ENCODE measurements at places on chromosomes 5 and 9.

DNA sequence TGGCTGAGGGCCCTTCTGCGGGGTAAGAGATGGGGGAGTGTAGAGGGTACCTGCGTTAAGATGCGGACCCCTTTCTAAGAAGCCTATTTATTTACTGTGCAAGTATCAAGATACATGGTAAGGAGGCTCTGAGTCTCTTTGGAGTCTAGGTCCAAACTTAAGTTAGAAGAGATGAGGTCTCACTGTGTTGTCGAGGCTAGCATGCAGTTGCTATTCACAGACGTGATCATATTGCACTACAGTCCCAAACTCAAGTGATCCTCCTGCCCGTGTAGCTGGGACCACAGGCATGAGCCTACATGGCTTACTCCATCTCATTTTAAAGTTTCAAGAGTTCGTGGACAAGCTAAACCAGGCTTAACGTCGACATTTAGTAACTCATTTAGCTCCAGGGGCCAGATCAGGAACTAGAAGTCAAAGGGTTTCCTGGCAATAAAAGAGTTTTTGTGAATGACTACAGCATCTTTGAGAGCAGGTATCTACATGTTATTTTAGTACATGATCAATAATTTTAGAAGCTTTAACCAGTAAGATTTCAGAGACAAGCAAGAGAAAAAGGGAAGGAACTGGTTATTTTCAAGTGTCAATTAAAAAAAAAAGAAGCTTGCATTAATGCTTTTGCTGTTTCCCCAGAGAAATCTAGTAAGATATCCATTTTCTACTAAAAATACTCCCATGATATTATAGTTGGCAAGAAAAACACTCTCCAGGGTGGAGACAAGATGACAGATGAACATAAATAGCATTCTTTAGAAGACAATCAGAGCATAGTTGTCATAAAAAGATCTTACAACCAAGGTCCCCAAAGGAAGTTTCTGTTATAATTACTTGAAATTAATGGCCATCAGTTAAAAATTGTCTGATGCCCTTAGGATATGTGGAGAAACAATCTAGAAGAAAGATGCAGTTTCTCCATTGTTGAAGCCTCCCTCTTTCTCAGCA, 141.3 kb downstream of the SCAMP1 start:
- no peak for DNase-seq

DNA sequence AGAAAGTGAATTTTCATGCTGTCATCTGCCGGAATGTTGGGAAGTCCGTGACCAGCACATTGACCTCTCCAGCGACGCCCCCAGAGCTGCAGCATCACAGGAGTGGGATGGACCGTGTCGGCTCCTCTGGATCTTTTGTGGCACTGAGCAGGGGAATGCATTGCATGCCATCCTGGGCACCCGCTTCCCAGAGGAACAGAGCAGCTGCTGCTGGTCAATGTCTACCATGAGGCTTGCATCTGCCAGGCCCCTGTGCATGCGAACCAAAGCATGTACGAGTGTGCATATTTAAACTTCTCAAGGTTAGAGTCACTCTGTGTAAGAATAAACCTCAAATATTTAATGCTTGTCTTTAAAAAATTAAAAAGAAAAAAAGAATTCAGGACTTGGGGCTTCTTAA, 414.8 kb downstream of the GADD45G start:
- no peak for DNase-seq

- no peak for DNase-seq
Observed at GRCh38 chr5:56166671-56167385, 66.3 kb downstream of the ANKRD55 start.

DNA sequence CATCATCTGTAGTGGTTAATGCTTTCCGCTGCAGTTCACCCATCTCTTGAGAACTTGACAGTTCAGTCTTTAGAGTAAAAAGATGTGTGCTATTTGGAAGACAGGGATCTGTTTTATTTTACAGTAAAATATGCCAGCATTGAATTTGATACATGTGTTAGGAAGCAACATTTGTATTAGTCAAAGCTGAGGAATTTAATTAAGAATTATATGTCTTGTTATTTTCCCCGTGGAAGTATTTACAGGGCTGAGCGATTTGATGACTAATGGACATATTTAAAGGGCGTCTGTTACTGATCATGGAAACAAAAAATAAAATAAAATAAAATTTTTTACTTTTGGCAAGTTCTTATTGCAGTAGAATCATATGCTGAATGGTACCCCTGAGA, 101.3 kb downstream of the PAM start:
- DNase-seq, result no peak

DNA sequence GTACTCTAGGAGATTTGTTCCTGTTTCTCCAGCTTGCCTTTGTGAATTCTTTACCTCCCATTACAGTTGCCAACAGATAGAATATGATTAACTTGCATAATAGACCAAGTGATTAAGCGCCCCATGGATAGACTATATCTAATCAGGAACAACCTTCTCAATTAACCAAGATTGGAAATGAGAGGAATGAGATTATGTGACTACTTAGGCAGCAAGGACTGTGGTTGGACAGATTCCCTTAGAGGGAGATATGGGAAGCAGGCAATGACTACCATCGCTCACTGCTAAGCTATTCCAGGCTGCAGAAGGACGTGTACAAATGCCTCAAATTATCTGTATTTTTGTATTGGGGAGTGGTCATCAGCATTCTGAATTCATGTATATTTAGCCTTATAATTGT, 278.1 kb upstream of the DAB2 start:
- DNase-seq, result no peak

DNA sequence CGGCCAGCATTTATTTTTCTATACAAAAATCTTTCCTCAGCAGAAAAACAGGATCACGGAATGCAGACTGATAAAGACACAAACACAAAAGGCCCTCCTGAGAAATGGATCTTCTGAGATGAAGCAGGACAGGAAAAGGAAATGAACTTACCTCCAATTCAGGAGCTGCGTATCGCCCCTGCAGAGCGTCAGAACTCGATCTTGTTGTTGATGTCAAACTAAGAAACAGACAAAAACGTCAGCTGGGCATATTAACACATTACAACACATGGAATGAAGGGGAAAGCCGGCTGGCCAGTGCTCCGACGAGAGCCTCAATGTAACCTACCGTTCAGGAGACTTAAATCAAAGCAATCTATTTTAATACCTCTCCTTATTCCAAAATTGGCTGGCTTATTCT, 105.1 kb downstream of the SERINC5 start:
- DNase-seq, result no peak

DNA sequence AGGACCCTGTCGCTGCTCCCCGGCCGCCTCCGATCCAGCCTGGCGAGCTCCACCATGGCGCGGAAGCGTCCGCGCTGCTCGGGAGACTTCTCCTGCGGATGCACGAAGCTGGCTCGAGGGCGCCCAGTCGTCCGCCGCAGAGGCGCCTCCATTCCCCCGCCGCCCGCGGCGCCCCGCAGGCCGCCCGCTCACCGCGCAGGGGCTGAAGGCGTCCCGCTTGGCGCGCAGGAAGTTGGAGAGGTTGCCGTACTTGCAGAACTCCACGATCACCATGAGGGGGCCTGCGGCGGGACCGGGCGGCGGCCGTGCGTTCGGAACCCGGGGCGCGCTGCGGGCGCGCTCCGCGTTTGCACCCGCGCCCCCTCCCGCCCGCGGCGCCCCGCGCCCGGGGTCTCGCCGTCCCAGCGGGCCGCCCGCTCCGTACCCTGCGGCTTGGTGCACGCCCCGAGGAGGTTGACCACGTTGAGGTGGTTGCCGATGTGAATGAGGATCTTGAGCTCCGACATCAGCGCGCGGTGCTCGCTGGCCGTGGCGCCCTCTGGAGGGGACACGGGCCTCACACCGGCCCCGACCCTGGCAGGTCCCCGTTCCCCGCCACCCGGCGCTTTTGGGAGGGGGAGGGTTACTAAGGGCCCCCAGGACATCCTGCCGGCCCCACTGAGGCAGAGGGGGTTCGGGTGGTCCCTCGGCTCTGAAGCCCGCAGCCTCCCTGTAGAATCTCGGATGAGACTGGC, 27.7 kb upstream of the SCGB3A1 start:
- no peak for DNase-seq

GRCh38 chr5:127899214-127899610, 184.4 kb upstream of the SLC12A2 start:
- no peak for DNase-seq

DNA sequence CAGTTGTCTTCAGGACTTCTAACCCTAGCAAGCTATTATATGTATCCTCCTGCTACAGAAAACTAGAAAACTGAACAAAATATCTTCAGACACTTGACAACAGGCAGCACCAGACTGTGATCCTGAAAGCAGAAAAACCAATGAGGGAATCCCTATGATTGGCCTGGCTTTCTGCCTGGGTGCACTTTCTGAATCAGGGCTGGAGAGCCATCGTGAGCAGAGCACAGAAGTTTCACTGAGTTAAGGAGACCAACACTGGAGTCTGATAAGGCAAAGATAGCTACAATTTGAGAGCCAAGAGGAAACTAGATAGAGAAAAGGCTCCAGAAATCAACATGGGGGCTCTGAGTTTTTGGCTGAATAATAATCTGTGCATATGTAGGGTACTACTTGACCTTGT, 106.5 kb downstream of the FANCC start:
- no peak for DNase-seq

DNA sequence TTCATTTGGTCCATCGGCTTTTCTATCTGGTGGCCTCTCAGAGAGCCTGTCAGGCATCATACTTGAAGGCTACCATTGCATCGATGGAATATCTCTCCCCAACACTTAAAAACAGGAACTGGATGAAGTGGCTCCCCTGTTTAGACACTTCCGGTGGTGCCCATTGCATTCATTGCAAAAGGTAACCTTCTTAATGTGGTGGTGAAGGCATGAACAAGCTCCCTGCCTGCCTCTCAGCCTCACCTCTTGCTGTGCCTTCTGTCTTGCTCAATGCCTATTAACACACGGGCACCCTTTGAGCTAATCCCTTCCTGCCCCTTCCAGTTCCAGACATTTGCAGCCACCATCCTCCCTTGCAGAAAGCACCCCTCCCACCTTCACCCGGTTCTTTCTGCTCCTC, 233.1 kb upstream of the MSX2 start:
- no peak for DNase-seq

DNA sequence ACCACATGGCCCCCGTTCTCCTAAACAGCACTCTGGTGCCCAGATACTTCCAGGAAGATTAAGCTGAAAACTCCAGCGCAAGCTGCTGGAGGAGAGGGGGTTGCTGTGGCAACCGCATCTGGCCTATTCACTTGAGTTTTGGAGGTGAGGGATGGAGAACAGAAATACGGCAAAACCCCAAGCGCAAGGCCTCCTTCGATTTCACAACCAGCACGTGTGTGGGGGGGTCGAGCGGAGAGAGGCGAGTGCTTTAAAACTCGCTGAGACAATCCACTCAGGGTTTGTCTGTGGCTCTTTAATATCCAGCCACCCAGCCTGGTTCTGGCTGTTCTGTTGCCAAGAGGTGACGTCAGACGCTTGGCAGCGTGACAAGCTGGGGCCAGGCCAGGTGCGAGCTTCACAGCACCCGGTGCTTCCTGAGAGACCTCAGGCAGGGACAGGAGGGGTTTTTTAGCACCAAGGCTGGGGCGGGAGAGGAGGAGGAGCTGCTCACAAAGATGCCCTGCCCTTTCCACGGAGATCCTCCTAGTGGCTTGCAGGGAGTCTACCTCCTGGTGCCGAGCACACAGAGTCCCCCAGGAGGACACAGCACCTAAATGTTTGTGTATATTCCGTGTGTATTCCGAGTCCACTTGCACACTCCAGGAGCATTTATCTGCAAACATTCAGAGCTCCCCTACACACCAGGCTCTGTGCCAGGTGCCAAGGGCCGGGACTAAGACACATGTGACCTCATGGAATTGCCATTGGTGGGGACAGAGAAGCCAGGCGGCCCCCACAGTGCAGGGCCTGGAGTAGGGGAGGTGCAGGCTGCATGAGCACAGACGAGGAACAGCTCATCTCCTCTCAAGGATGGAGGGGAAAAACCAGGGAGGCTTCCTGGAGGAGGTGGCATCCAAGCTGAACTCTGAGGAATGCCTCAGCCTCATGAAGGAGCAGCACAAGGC, 194.6 kb downstream of the OLFM1 start:
- DNase-seq, result peak; percentile 74

GRCh38 chr9:2291980-2292704, 277.0 kb downstream of the SMARCA2 start:
- DNase-seq, result no peak

DNA sequence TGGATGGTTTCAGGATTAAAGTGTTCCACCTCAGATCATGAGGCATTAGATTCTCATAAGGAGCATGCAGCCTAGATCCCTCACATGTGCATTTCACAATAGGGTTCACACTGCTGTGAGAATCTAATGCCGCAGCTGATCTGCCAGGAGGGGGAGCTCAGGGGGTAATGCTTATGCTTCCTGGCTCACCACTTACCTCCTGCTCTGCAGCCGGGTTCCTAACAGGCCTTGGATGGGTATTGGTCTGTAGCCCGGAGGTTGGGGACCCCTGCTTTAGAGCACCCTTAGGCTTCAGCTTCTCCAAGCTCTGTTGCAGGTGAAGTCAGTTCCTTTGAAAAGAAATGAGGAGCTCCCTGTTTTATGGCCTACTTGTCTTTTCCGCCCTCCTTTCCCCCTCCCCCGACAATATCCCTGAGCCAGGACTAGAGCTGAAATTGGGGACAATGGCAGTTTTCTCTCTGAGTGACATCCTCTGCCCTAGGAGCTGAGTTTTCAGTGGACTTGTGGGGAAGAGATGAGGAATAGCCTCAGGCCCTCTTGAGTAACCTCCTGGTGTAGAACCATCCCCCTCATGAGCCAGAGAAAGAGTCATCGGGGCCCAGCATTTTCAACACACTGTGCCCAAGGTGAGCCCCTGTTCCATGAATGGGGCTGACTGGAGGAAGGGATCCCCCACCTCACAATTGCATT, 16.2 kb upstream of the MAT2B start:
- no peak for DNase-seq

DNA sequence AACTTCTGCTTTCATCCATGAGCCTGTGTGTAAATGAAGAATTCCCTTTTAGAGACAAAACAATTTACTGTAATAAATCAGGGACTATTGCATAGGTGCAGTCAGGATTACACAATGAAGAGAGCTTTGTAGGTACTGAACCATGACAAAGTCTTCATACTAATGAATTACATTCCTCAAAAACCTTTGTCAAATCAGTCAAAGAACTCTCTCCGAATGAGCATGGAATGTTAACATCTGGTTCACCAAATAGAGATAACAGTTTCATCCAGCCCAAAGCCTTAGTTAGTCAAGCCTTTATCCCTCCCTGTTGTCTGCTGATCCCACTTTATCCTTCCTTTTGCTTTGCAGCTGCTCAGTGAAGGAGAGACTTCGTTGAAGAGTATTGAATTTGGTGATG, 62.9 kb upstream of the DMRTA1 start:
- no peak for DNase-seq

DNA sequence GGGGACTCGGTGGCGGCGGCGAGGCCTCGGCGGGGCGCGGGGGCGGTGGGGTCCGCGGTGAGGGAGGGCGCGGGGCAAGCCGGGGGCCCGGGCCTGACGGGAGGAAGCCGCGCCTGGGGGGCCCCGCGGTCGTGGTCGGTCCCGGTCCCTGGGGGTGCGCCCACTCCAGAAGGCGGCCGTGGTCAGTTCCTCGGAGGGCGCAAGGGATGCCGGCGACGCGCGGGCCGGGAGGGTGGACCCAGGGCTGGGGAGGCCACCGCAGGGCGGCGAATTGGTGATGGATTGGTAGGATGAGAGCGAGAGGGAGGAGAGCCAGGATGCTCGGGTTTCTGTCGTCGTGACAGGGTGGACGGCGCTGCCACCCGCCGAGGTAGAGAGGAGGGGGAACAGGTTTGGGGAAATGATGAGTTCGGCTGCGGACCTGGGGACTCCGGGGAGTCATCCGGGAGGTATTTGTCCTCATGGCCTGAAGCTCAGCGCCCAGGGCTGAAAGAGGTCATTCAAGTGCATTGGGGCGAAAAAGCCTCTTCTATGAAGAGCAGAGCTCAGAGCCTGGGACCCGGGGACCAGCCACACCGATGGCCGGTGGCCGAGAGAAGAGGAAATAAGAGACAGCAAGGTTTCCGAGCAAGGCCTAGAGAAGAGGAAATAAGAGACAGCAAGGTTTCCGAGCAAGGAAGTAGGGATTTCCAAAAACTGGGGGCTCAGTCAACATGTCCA, 557 bp downstream of the GNG10 start:
- DNase-seq, result peak; percentile 32
